ENCODE measurements at places on chromosomes 12 and 14.
A peak's percentile ranks its signal among the peaks of the same experiment; 100 is the strongest.

GRCh38 chr12:113609692-113610469, 138.2 kb upstream of the LHX5 start:
- DNase-seq, result no peak

- DNase-seq, result no peak
Measured at GRCh38 chr12:114392909-114393308, 13.0 kb downstream of the TBX5 start.

DNA sequence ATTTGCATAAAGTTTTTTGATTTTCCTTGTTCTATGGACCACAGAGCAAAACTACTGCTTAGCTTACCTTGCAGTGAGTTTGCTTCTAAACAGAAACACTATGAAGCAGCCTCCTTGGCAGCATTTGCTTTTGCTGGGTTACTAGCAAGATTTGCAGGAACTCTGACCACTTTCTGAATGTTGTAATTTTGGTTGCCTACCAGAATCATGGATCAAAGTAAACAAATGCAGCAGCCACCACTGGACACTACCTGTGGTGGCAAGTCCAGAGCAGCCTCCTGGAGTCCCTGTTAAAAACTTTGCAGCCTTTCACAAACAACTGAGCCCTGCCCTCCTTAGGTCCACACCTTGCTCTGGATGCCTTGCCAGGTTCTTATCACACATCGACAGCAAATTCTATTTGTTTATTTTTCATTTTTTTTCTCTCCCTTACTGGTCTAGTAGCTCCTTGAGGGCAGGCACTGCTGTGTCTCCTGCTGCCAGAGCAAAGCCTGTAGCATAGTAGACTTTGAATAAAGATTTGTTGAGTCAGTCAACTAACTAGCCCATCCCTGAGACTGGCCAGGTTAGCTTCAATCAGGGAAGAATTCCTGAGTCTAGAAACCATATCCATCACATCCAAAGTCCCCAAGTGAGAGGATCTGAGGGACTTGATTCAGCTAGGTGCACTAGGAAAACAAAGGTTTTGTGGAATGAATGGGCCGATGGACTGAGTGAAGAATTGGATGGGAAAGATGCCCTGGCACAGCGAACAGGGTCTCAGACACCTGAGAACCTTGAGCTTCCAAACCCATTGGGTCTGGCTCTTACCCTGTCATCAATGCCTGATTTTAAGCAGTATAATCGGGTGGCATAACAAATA, 5.7 kb downstream of the TTC6 start:
- DNase-seq, result no peak

- no peak for DNase-seq
Measured at GRCh38 chr12:56528846-56529245, 7.2 kb downstream of the RBMS2 start.

- no peak for DNase-seq
Measured at GRCh38 chr12:121637231-121637914, 11.0 kb downstream of the ORAI1 start.

DNA sequence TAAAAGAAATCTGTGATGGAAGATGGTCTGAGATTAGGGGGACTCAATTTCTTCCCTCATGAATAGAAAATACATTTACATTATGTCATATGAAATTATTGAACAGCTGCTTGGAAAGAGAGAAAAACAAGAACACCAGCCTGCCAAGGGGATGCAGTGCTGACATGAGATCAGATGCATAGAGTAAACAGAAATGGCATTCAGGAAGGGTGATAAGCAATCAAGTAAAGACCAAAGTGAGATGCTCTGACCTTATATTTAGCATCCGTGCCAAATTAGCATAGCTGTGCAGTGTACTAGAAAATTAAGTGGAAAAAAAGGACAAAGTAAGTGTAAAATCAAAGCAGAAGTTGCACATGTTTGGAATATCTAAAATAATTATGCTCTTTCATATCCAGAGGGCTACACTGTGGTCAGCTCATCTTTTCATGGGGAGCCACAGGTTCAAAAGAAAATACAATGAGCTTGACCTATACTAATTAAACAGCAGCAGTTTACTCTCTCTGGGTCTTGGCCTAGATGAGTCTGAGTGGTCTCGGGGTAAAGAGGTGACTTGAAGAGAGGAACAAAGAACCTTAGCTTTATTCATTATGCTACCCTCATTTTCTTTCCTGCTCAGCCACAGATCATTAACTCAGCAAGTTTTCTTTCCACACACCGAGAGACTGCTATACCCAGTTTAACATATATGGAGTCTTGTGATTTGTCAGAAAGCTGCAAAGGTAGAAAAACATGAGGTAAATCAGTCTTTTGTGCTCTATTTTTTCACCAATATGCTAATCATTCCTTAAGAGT, 359.4 kb upstream of the FOXG1 start:
- DNase-seq, result peak; percentile 44

DNA sequence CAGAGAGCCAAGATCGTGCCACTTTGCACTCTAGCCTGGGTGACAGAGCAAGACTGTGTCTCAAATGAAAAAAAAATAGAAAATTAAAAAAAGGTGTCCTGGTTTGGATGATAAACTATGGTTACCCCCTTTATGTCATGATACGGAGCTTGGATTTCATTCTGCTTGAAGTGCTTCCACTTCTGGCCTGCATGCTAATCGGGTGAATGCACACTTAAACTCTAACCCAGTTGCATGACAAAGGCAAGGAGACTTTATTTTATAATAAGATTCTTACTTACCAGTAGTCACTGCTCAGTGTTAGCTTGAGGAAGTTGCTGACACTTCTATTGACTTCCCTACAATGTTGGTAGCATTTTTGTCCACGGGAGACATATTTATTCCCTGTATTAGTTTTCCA, 24.3 kb downstream of the CFAP54 start:
- DNase-seq, result no peak

- peak; percentile 36 for DNase-seq
Measured at GRCh38 chr14:88901189-88901588, 76.7 kb downstream of the TTC8 start.

GRCh38 chr12:106135781-106136180, 3.0 kb downstream of the NUAK1 start:
- DNase-seq, result no peak

- DNase-seq, result no peak
Measured at GRCh38 chr14:102058146-102058545, 28.7 kb downstream of the HSP90AA1 start.

DNA sequence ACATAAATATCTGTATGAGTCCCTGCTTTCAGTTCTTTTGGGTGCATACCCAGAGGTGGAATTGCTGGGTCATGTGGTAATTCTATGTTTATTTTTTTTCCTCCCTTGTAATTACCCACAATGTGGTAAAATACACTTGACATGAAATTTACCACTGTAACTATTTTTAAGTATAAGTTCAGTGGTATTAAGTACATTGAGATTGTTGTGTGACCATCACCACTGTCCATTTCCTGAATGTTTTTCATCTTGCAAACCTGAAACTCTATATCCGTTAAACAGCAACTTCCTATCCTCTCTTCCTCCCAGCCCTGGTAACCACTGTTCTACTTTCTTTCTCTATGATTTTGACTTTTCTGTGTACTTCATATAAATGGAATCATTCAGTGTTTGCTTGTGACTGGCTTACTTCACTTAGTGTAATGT, 51.4 kb downstream of the BORCS5 start:
- DNase-seq, result no peak

- DNase-seq, result peak; percentile 75
Measured at GRCh38 chr14:65824285-65824977, 411.9 kb downstream of the FUT8 start.

GRCh38 chr12:23834076-23834475, 115.4 kb downstream of the SOX5 start:
- DNase-seq, result no peak

- DNase-seq, result no peak
Measured at GRCh38 chr14:64541261-64541971, 875 bp downstream of the HSPA2 start.

- no peak for DNase-seq
Measured at GRCh38 chr14:51236314-51236713, 3.7 kb upstream of the TMX1 start.

- no peak for DNase-seq
Measured at GRCh38 chr12:42729535-42729900, 140.0 kb upstream of the PRICKLE1 start.

GRCh38 chr14:61678975-61679374, 16.3 kb upstream of the HIF1A start:
- no peak for DNase-seq

GRCh38 chr14:96925422-96925821, 128.2 kb downstream of the VRK1 start:
- DNase-seq, result no peak

- DNase-seq, result peak; percentile 20
Measured at GRCh38 chr12:89073027-89073398, 279.3 kb downstream of the DUSP6 start.

- DNase-seq, result no peak
Measured at GRCh38 chr12:28770322-28770721, 378.8 kb upstream of the FAR2 start.

DNA sequence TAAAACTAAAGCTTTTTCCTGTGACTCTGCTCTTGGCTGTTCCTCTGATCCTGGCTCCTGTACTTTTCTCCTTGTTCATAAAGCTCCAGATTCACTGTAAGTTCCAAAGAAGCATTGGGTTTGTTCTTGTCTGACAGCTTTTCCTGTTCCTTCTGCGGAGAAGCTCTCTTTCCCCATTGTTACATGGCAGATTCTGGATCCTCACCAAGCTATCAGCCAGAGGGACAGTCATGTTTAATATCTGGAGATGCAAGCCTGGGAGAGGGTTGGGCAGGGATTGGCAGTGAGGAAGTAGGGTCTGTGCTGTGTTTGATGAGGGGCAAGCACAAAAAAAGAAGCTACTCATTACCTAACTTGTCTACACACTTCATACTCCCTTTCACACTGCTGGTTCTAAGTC, 107.9 kb downstream of the AKAP6 start:
- no peak for DNase-seq

DNA sequence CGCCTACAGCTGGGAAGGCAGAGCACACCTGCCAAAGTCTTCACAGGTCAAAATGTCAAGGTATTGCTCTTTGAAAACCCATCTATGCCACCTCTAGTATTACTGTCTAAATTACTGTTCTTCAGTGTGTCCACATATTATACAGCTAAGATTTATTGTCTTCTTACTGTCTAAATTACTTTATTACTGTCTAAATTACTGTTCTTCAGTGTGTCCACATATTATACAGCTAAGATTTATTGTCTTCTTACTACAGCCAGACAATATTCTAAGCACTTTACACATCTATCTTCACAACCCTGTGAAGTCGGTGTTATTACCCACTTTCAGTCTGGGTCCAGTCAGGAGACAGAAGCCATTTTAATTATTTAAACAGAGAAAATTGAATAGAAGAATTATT, 173.9 kb downstream of the MYRFL start:
- DNase-seq, result no peak

GRCh38 chr14:58562141-58562540, 75.6 kb upstream of the DACT1 start:
- no peak for DNase-seq

- no peak for DNase-seq
Measured at GRCh38 chr14:52310541-52310940, 3.6 kb upstream of the PTGER2 start.

DNA sequence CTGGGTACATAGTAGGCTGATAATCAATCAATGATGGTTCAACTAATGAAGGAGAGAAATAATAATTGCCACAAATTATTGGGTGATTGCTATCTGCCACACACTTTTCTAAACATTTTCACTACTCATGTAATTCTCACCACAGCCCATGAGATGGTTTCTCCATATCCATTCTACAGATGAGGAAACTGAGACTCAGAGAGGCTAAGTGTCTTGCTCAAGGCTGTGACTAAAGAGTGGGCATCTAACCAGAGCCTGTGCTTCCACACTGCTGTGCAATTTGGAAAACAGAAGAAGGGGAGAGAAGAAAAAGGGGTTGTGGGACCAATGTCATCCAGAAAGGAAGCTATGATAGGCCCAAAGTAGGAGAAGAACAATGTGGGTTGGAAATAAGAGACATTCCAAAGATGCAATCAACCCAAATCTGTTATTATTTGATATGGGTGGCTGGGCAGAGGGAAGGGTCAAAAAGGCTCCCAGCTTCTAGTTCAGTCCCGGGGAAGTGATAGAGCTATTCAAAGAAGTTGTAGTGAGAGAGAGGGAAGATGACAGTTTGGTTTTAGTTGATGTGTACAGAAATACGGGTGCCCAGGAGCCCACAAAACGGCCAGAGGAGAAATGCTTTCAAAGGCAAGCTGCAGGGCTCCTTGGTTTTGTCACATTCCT, 483 bp upstream of the NR1H4 start:
- DNase-seq, result no peak

DNA sequence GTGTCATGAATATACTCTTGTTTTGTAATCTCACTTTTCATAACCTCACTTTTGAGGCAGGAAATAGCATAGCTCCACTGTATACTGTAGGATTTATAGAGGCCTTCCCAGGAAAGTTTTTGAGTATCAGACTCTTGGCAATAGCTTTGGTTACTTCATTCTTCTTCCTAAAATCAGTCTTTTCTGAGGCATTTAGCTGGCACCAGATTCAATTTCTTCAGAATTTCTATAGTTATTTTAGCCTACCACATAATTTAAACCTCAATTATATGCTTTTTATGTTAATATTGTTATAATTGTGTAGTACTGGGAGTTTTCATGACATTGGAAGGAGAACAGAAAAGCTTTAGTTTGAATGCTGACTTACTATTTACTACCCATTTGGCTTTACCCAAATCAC, 322.3 kb upstream of the FAR2 start:
- no peak for DNase-seq

DNA sequence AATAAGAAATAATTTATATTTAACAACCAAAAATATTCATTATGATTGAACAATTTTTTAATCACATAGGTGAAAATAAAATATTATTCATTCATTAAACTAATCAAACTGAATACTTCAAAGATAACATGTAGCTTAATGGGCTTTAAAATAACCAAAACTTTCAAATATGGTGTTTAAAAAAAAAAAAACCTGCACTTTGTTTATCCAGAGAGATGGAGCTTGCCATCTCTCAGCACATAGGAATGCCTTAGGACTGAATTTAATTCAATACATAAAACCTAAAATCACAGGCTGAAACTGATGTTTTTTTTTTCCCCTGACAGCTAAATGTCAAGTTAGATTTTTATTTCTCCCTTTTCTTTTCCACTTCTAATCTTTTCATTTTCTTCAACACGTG, 14.4 kb upstream of the CCER1 start:
- no peak for DNase-seq

GRCh38 chr14:32514236-32514635, 185.1 kb downstream of the AKAP6 start:
- no peak for DNase-seq

DNA sequence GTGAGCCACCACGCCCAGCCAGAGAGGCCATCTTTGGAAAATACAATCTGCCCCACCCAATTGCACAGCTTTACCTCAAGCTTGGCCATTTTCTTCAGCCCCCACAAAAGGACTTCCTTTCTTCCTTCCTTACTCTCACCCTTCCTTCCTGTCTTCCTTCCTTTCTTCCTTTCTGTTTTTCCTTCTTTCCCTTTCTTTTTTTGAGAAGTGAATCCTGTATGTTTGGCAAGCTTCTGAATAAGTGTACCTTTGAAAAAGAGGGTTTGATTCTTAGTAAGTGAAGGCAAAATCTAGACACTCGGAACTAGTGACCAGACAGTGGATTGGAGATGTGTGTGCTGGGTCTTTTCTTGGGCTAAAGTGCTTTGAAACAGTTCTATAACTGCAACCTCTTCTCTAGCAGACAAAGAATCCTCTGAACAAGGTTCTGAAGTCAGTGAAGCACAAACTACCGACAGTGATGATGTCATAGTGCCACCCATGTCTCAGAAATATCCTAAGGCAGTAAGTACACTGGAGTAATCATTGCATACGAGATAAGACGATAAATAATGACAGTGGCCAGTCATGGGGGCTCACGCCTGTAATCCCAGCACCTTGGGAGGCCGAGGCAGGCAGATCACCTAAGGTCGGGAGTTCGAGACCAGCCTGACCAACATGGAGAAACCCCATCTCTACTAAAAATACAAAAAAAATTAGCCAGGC, 49.5 kb downstream of the SUPT16H start:
- DNase-seq, result no peak
